ENCODE measurements at places on chromosomes 5 and 9.
A peak's percentile ranks its signal among the peaks of the same experiment; 100 is the strongest.

GRCh38 chr9:98801969-98802371 lies 5.5 kb upstream of the GALNT12 start:
- DNase-seq, result no peak

DNA sequence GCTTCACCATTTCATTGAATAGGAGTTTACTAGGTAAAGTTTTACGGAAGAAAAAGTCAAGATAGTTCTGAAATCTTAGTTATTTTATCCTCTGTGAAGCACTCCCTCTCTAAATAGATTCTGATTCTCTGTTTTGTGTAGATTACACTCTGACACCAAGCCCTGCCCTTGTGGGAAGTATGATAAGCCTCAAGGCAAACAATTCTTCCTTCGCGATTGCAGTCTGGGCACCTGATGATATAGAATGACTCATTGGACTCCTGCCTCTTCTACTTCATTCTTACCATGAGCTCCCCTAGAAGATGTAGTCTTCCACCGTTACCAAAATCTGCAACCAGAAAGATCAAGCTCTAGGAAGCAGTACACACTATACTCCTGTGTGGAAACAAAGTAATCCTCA lies 626.9 kb upstream of the PTGER4 start:
- peak; percentile 11 for DNase-seq

- no peak for DNase-seq
Measured at GRCh38 chr5:81762401-81762800, 11.5 kb upstream of the SSBP2 start.

DNA sequence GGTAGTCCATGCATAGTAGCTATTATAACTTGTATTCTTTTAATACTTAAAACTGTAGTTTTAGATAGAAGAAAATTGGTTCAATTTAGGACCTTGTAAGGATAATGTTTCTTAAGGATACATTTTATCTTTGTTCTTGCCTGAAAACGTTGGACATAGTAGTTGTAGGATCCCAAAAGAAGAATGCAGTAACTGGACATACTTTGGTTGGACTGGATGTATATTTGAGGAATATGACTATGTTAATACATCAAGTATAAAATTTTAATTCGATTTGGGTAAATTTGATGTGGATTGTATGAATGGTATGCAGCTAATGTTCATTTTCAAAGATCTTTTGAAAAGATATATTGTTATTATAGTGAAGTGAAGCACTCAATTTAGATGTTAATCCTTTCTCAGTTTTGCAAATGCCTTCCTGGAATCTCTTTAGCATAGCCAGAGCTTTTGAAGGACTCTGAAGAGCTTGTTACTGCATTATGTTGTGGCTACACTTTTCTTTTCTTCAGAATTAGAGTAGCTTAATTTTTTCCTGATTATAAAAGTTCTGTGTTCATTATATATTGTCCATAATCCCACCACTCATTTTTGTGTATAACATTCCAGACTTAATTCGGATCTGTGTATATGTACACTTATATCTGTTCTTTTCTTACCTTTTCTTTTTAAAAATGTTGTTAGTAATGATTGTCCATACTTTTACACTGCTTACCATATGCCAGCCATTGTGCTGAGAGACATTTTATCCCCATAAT lies 41.2 kb downstream of the LRRTM2 start:
- DNase-seq, result no peak

DNA sequence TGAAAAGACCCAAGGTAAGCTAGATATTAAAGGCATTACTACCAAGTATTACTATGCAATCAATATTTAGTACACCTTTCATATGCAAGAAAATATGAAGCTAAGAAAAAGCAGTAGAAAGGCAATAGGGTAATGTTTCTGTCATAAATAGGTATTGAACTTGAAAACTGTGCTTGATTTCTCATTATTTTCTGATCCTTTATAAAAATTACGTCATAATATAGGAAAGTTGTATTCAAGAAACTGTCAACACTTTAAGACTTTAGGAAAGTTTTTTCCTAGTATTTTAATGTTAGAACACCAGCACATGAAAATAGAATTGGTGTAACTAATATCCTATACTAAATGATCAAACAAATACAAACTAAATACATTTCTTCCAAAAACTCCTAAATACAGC lies 133.2 kb downstream of the EDIL3 start:
- no peak for DNase-seq

DNA sequence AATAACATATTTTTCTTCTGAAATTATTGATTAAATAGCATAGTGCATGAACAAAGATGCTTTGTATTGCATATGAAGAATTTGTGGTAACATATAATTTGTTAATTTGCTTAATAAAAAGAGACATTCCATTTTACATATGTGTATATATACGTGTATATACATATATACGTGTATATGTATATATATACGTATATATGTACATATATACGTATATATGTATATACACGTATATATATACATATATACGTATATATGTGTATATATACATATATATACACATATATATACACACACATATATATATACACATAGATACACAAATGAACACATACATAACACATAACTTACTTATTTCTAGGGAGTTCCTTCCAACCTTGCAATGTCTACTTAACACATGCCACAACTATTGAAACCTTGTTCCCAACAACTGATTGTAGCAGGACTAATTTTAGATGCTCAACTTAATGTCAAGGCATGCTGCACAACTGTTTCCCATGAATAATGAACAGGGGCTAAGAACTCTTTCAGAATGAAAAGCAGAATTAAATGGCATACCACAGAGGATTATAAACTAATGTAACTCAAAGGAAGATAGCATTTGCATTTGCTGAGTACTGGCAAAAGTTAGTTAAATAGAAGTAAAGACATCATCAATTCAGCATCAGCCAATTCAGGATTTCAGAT lies 17.4 kb downstream of the KIF24 start:
- no peak for DNase-seq

DNA sequence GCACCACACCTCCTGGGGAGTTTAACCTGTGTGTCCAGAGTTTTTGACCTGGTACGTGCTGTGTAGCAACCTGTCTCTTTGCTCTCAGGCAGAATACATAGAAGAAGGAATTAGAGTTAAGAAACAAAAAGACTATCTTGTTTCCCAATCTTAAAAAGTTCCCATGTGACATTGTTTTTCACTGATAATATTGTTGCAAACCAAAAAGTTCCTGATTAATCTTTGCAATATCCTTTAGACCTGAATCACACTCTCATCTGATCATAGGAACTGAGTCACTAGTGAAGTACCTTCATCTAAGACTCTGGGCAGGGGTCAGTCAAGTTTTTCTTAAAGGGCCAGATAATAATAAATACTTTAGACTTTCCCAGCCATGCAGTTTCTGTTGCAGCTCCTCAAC lies 35.1 kb downstream of the BASP1 start:
- no peak for DNase-seq

GRCh38 chr5:78649211-78649695 lies 681 bp upstream of the LHFPL2 start:
- DNase-seq, result peak; percentile 30

DNA sequence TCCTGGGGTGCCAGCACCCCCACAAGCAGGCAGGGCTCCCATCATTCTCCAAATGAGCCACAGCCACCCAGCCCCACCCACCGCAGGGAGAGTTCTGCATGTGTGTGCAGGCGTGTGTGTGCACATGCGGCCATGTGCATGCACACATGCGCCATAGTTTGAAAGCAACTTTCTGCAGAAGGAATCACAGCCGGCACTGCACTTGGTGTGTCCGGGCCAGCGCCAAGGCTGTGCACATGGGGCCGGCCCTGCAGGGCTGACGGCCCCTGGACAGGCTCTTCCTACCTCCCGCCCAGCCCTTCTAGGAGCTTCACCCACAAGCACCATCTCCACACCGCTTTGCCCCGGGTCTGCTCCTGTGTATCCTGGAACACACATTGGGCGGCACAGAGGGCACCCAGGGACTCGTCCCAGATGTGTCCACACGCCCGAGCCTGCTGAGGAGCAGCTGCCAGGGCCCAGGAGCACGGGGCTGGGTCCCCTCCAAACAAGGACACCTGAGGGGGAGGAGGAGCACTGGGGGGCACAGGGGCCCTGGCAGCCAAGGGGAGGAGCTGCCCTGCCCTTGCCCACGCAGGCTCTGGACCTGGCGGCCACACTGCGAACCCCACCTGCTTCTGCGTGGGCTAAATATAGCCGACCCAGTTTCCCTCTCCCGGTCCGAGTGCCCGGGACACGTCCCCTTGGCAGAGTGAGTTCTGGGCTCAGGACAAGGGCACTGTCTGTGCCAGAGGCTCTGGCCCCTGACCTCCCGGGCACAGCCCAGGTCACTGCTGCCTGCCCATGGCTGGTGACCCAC lies 19.1 kb downstream of the TPPP start:
- DNase-seq, result peak; percentile 65

GRCh38 chr5:134046801-134047686 lies 42.3 kb upstream of the VDAC1 start:
- DNase-seq, result no peak

- DNase-seq, result no peak
Measured at GRCh38 chr9:115162946-115163345, 45.0 kb upstream of the TNC start.

GRCh38 chr5:93717162-93717561 lies 24.2 kb downstream of the POU5F2 start:
- DNase-seq, result peak; percentile 30

GRCh38 chr9:32431196-32431595 lies 46.8 kb downstream of the ACO1 start:
- DNase-seq, result no peak

DNA sequence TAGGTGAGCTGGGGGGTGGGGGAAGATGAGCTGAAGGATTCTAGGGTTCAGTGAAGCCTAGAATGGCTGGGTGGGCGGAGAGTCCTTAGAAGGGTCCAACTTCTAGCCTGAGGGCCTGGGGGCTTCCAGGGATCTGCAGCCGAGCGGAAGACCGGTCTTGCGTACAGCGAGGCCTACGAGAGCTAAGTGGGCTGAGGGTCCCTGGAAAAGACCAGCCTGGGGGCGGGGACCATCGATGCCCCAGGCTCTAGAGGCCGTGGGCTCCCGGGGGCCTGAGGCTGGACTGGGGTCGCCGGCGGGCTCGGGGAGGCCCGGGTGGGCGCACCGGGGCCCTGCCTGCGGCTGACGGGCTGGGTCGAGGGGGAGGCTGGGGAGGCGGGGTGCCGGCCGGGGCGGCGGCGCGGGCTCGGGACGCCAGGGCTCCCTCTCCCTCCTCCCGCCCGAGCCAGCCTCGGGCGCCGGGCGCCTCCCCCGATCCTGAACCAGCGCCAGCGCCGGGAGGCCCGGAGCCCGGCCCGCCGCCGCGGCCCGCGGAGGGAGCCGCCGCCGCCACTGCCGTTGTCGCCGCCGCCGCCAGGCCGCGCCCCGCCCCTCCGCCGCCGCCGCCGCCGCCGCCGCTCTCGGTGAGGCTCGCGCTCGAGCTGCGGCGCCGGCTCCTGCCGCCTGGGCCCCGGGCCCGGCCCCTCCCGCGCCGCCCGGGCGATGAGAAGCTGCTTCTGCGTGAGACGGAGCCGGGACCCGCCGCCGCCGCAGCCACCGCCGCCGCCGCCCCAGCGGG lies at the start of gene MVB12B:
Gene MVB12B, plus strand, starts transcription at position 602 of the 778 bp plus-strand sequence. Its CDS starts 101 bp downstream, at position 703.
- no peak for DNase-seq

DNA sequence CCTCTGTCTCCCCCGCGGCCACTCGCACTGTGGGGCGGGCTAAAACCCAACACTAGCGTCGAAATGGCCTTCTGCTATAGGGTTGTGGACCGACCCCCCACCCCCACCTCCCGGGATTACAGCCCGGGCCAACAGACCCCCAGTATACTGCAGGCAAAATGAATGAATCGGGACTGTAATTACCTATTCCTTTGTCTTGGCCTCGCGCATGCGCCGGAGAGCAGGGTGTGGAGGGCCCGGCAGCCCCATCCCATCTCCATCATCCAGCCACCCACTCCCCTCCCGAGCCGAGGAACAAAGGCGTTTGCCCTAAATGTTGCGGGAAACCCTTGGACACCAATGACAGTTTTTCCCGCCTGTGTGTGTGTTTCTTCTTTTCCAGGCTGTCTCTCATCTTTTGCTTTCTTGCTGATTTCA lies 1.6 kb downstream of the BASP1 start:
- DNase-seq, result no peak

GRCh38 chr9:137307255-137308056 lies 5.4 kb upstream of the NRARP start:
- no peak for DNase-seq

DNA sequence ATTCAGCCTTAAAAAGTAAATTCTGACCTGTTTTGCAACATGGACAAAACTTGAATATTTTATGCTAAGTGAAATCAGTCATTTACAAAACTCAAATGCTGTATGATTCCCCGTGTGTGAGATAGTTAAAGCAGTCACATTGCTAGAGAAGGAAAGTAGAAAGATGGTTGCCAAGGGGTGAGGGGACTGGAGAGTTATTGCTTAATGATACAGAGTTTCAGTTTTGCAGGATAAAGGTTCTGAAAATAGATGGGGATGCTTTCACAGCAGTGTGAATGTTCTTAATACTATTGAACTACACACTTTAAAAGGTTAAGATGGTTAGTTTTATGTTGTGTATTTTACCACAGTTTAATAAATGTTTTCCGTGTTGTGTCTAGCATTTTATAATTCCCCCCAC lies 51.2 kb downstream of the SGCD start:
- DNase-seq, result no peak

DNA sequence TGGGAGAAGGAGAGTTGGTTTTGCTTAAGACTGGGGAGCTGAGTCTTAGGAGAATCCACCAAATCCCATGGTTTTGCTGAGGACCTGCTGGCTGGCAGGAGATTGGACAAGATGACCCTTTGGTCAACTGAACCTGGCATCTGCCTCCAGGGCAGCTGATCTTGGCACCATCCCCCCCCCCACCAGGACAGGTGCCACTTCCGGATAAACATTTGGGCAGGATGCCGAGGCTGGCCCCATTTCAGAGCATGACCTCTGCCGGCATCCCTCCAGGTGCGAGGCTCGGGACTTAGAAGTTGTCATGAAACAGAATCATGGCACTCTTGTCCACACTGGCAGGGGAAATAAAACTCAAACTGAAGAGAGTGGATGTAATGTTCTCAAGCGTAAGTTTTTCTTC lies 165.6 kb downstream of the MACROH2A1 start:
- no peak for DNase-seq

- no peak for DNase-seq
Measured at GRCh38 chr9:19788614-19789271, at the start of gene SLC24A2. Gene SLC24A2, minus strand, starts transcription at chr9:19789037.

- peak; percentile 37 for DNase-seq
Measured at GRCh38 chr5:31270396-31270795, 76.9 kb downstream of the CDH6 start.

DNA sequence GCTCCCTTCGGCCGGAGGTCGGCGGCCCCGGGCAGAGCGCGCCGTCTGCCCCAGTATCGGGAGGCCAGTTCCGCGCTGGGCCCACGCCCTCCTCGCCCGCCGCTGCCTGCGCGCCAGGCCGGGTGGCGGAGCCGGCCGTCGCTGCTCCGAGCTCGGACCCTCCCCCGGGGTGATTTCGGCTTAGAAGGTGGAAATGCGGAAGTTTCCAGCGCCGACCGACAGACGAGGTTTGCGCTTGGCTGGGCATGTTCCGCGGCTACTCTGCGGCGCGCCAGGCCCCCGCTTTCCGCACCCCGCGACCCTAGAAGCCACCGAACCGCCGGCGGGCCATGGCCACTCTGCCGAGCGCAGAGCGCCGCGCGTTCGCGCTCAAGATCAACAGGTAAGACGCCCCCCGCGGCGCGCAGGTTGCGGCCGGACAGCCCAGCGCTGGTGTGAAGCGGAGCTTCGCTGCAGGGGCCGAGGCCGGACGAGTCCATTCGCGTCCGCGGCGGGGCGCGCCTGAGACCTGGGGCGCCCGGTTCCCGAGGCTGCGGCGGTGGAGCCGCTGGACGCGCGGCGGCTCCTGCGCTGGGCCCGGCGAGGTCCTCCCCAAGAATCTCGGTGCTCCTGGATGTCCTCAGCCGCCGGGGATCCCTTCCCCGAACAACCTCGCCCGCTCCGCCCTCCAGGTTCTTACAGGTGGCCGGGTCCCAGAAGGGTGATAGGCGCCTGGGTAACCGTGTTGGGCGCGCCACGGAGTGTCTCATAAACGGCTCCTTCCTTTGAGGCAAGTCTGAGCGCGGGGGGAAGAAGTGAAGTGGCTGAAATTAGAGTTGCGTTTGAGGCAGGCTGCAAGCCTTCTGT lies at the start of gene DOCK8:
Gene DOCK8, plus strand, starts transcription at position 218 of the 846 bp plus-strand sequence. Its CDS starts 112 bp downstream, at position 330.
- DNase-seq, result no peak

Data from HT-29 (cell line).